ENCODE measurements at places on chromosomes 2 and 18. TPM values are rescaled to one million over a fixed set of nuclear protein-coding genes. Genes with fewer than 3 reads are reported as not detected.

DNA sequence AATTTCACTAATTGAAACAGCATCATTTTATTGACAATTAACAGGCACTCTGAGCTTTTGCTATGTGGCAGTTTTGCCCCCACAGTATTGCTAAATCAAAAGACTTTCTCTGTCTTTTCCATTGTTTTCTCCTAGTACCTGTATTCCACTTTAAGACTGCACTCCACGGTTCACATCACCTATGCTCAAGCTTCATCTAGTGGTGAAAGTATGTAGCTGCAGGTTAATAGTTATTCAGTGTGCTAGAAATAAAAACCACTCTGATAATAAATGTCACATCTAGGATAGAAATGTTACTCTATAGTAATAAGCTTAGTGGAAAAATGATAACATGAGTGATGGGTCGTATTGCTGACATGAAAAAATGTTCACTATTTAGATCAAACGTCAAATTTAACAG lies 24.6 kb downstream of the ARL6IP6 start:
- peak; percentile 47 for ATAC-seq

DNA sequence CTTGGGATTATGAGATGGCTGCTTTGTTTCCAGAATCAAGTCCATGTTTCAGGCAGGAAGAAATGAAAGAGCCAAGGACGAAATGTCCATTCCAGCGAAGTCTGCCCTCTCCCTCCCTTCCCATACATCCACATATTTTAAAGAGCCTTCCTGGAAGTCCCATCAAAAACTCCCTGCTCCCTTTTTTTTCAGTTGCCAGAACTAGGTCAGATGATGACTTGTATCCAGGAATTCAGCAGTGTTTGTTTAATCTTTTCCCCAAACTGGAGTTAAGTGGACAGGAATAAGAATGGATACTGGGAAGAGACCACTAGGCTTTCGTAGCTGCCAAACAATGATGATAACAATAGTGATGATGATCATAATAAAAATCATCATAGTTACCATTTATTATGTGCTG lies 198.7 kb downstream of the MEIS1 start:
- no peak for ATAC-seq

DNA sequence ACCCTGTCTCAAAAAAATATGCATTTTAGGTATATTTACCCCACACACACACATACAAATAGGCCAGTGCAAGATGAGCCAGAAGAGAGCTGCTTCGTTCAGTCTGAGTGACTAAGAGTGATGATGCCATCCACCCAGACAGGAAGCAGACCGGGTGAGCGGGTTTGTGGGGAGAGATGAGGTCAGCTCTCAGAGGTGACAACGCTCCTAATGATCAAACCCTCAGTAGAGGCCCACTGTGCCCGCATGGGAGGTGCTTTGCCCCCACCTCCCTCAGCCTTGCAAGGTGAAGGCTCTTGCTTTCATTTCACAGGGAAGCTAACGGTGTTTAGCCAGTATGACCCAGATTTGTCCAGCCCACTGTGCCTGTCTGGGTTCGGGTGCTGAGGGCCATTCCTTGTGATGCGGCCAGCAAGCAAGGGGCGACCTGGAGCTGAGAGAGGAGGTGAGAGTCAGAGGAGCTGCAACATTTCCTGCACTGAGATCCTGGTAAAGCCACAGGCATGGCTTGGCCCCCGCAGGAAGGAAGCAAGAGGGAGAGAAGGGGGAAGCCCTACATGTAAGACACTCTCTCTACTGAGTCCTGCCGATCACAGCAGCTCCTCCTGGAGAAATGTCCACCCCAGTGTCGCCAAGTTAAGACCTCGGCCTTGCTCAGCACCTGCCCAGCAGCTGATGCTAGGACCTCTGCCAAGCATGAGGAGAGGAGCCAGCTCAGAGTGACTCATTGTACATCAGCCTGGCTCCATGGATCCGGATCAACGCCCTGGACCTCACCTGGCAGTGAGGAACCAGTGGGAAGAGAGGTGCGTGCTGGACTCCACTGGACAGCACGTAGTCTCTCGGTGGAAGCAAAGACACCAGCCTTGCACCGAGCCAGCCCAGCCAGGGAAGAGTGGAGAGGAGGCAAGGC lies 37.0 kb downstream of the NIFK start:
- ATAC-seq, result peak; percentile 97

DNA sequence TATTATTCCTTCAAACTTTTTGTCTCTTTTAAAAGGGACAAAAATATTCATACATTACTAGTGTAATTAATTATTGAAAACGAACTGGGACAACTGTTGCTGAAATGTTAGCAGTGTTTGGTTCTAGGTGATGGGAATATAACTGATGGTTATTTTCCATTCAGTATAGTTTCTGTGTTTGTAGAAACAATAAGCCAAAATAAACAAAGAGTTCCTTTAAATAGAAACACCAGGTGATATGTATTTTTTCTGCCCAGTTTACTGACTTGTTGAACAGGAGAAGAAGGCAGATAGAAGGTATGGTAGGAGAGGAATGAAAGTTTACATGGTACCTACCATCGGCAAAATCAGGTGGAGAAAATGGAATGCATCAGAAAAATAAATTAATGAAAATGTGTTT lies 74.2 kb downstream of the LYPD6B start:
- no peak for ATAC-seq

DNA sequence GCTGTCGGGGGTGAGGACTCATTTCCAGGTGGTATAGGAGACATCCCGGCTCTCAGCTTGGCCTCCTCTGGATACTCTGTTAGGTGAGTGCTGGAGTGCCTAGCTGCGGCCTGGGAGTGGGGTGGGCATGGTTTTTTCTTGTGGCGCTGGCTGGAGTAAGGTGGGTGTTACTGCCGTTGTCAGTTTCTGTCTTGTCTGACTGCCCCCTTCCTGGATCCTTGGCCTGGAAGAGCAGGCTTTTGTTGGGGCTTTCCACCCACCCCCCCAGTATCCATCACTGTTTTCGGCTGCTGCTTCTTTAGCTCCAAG lies 69.2 kb downstream of the DGKD start:
- no peak for ATAC-seq

GRCh38 chr18:5425721-5426120 lies 118.1 kb downstream of the EPB41L3 start:
- ATAC-seq, result no peak

Gene C2orf78
- total RNA-seq, result not detected

DNA sequence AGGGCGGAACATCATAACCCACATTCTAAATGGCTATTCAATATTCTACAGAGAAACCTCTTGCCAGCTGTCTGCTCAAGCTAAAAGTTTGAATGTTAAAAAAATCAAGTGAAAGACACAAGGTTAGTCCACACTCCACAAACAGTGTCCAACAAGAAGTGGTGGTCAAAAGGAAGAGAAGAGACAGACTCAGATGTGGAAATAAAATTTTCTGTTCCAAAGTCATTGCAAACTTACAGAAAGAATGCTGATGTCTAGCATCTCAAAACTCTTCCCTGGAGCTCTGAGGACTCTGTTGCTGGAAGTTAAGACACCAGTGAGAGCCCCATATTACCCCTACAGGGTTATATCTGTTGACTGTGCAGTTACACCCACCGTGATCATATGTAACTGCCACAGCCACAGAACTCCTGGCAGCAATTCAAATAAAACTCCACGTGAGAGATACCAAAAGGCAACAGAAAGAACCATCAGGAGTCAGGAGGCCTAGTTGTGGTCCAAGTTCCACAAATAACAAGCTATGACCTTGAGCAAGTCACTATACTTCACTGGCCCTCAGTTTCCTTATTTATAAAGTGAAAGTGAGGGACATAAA lies 60.9 kb downstream of the AAK1 start:
- no peak for ATAC-seq

- ATAC-seq, result no peak
These were observed 244.5 kb upstream of the EPHA4 start for GRCh38 chr2:221816566-221816965.

Gene RIT2
- not detected for total RNA-seq

Gene TMEM163
- total RNA-seq, result 0.20 TPM

Gene MBP
- 25.5 TPM for total RNA-seq

GRCh38 chr18:67310826-67311225 lies 205.7 kb downstream of the DSEL start:
- ATAC-seq, result no peak

Gene HOXD10
- total RNA-seq, result 0.24 TPM

DNA sequence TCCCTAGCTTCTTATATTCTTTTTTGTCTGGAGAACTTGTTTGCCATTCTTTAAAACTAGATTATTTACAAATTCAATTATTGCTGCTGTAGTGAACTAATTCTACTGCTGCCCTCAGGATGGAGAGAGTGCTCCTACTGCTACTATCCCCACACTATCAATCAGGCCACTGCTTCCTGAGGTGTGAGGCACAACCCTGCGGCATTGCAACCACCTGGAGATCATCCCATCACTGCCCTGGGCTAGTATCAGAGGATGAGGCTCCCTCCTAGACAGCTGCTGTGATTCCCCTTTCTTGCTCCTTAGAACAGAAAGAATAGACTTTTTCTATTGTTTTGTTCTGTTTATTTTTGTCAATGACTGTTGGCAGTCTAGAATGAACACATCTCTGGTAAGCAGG lies 146.6 kb downstream of the CDH19 start:
- no peak for ATAC-seq

- ATAC-seq, result no peak
These were observed 96.5 kb downstream of the CCDC93 start for GRCh38 chr2:117917223-117917917.

GRCh38 chr2:15448250-15448839 lies 112.8 kb downstream of the NBAS start:
- ATAC-seq, result no peak

DNA sequence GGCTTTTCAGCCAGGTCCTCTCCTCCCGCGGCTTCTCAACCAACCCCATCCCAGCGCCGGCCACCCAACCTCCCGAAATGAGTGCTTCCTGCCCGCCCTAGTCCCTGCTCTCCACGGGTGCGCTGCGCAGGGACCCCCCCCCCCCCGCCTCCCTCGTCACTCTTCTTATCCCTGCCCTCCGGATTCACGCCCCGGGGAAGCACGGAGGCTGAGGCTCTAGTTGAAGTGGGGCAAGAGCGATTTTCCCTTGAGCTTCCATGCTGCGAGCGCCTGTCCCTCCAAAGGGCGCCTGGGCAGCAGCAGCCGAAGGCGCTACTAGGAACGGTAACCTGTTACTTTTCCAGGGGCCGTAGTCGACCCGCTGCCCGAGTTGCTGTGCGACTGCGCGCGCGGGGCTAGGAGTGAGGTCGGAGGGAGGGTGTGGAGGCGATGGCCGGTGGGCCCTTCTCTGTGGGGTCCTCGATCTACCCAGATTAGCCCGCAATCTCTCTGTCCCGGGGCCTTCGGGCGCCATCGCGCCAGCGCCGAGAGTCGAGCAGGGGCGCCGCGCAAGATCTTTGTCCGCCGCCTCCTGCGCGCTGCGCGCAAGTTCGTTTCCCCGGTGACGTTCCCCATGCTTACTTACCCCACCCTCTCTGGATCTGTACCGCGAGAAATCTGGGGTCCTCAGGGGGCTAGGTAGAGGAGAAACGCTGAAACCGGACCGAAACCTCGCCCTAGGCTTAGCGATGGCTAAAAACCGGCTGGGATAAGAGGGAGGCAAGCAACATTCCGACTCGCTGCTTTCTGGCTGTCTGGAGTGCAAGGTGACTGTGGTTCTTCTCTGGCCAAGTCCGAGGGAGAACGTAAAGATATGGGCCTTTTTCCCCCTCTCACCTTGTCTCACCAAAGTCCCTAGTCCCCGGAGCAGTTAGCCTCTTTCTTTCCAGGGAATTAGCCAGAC lies 677 bp downstream of the GAD1 start:
- ATAC-seq, result no peak

- ATAC-seq, result no peak
These were observed 152.6 kb upstream of the TTC39C start for GRCh38 chr18:23861805-23862470.

DNA sequence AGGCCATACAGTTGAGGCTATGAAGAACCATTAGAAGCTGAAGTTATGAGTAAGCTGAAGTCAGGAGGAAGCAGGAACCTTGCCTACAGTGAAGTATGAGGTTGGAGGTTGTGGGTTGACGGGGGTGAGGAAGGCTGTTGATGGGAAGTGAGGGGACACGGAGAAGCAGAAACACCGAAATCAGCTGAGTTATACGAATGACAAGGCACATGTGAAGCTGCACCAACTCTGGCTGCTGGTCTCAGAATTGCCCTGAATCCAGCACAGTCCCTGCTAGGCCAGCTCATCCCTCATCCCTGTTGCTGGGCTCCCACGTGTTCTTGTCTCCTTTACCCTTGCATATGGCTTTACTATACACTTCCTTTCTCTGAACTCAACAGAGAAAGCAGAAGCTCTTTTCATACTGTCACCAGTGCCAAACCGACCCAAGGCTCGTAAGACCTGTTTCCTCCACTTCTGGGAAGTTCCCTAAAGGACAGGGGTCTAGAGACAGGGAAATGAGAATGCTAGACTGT lies 9.2 kb upstream of the TMEM247 start:
- ATAC-seq, result peak; percentile 18

Gene FBXO41
- total RNA-seq, result 0.92 TPM

Gene TCF23
- not detected for total RNA-seq

Gene GAL3ST2
- total RNA-seq, result not detected

- peak; percentile 76 for ATAC-seq
These were observed 193.0 kb upstream of the RGPD4 start for GRCh38 chr2:107633580-107634147.

DNA sequence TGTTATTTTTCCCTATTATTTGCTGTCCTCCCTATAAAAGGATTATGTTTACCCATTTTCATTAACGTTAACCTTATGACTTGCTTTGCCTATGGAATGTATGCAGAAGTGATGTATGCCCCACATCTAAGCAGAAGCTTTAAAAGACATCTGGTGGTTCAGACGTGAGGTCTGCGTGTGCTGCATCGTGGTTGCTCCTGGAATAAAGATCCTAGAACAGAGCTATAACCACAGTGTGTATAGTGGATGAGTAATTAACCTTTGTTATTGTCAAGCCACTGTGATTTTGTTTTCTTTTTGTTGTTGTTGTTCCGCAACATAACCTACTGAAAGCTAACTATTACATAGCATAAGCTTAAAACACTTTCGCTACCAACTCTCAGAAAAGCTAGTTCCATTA lies 20.9 kb upstream of the CFAP36 start:
- ATAC-seq, result no peak

GRCh38 chr2:1590596-1591460 lies 153.5 kb downstream of the PXDN start:
- no peak for ATAC-seq

- no peak for ATAC-seq
These were observed 216.5 kb downstream of the KLHL29 start for GRCh38 chr2:23601301-23601965.

- ATAC-seq, result no peak
These were observed 17.2 kb upstream of the KLHL29 start for GRCh38 chr2:23367760-23368159.

- no peak for ATAC-seq
These were observed 139.3 kb downstream of the KCTD1 start for GRCh38 chr18:26409091-26409490.

Gene RAD51AP2
- 0.16 TPM for total RNA-seq

Gene NEURL3
- not detected for total RNA-seq

Gene MORN2
- total RNA-seq, result 11.2 TPM

GRCh38 chr2:38600242-38600891 lies 2.4 kb downstream of the HNRNPLL start:
- ATAC-seq, result no peak

DNA sequence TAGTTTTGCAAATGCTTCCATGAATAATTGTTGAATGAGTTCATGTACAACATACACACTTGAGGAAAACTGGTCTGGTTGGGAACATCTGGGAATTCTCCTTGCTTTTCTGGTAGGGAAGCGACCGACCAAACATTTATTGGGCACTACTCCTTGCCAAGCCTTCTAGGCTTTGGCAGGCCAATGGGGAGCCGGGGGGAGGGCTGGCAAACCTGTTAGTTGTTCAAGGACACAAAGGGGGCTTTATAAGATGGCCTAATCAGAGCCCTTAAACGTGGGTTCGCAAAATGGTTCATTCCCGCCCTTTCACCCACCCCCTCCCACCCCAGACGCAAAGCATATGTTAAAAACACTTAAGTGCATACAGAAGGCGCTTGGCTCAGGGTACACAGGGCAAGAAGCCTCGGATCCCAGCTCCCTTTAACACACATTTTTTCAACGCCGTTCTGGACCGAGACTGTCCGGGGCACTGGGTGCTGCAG lies 844 bp upstream of the VSNL1 start:
- ATAC-seq, result peak; percentile 48

Measured in esophagus mucosa (tissue), 1 donor.